ENCODE measurements at places on chromosomes 16 and 17.

GRCh38 chr16:48523415-48524204, 86.4 kb downstream of the N4BP1 start:
- no peak for DNase-seq

GRCh38 chr16:66376577-66377305, 10.2 kb downstream of the CDH5 start:
- no peak for DNase-seq

GRCh38 chr16:23557779-23558702, 514 bp downstream of the UBFD1 start:
- peak; percentile 8 for DNase-seq

DNA sequence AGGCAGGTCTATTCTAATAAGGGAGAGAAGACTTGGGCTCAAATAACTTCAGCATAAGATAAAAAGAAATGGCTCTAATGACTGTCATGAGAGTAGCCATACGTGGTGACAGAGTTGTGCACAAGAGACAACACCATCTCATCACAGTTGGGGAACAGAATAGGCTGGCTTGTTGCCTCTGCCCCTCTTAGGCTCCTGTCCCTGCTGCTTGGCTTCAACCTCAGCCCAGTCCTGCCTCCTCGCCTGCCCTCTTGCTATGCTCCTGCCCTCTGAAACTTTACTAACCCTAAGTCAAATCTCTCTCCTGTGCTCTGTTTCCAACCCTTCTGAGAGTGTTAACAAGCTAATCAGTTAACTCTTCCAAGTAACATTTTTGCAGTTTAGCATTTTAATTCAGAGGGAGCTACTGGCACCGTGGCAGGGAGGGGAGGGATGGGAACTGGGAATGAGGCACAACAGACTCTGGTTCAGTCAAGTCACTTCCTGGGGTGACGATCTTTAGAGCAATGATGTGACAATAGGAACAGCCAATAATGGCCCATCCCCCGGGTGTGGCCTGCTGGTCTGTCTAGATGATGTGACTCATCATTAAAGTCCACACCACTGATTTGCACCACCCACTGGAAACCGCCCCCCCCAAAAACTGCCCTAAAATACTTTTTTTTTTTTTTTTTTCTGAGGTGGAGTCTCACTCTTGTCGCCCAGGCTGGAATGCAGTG, 35.5 kb downstream of the DNAH17 start:
- no peak for DNase-seq

- DNase-seq = no peak
Observed at GRCh38 chr16:9665851-9666271, 516.4 kb downstream of the GRIN2A start.

GRCh38 chr16:30533748-30534367, 800 bp downstream of the ZNF747 start:
- DNase-seq = peak; percentile 49

GRCh38 chr17:63954402-63955063, 18.2 kb downstream of the SCN4A start:
- DNase-seq = peak; percentile 28

GRCh38 chr16:1691276-1691675, 13.2 kb downstream of the JPT2 start:
- DNase-seq = no peak

GRCh38 chr17:42578282-42578869, 847 bp upstream of the PSMC3IP start:
- peak; percentile 80 for DNase-seq

- peak; percentile 72 for DNase-seq
Observed at GRCh38 chr17:46212634-46213435, 19.6 kb upstream of the KANSL1 start.

DNA sequence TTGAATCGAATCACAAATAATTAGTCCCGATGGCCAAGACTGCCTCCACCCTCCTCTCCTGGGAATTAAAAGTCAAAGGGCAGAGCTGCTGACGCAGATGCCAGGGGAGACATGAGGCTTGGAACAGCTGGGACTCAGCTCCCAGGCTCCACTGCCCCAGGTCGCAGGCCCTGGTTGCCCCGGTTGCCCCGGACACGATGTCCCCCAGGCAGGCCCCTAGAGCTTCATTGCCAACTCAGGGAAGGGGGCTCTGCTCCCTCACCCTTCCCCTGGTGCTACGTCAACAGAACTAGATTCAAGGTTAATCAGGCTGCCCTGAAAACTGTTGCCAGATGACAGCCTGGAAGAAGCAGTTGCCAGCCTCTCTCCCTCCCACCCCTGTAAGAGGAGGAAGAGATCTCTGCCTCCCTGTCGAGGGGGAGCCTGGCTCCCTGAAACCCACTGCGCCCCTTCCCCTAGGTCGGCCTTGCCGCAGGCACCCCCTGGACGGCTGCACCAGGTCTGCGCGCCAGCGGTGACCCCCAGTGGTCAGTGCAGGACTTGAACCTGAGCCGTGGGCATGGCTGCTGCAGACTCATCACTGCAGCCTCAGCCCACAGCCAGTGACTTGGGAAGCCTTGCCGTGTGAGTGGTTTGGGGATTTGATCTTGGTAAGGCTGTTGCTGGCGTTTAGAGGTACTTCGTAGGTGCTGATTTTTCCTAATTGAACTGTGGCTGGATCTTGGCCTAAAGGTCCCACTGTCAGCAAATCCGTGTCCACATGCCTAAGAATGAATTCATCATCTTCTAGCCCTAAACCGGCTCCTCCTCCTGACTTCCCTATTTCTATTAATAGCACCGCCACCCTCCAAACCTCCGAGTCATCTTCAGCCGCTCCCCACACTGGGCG, 84.1 kb upstream of the TOB1 start:
- peak; percentile 69 for DNase-seq

- DNase-seq = no peak
Observed at GRCh38 chr17:64139542-64139941, 9.6 kb upstream of the ERN1 start.

DNA sequence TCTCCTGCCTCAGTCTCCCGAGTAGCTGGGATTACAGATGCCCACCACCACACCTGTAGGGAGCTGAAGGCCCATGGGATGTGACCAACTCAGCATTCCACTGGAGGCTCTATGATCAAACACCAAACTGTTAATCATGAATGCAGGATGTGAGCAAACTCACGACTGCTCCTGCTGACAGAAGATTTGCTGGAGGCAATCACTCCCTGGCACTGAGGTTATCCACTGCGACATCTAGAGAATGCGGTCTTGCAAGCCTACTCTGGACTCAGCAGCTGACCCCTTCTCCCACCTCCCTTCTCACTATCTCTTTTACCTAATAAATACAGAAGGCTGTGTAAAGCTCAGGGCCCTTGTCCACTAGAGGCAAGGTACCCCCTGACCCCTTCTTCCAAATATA, 4.9 kb downstream of the TEX14 start:
- no peak for DNase-seq

- DNase-seq = no peak
Observed at GRCh38 chr17:4818276-4818675, 11.3 kb downstream of the PLD2 start.

DNA sequence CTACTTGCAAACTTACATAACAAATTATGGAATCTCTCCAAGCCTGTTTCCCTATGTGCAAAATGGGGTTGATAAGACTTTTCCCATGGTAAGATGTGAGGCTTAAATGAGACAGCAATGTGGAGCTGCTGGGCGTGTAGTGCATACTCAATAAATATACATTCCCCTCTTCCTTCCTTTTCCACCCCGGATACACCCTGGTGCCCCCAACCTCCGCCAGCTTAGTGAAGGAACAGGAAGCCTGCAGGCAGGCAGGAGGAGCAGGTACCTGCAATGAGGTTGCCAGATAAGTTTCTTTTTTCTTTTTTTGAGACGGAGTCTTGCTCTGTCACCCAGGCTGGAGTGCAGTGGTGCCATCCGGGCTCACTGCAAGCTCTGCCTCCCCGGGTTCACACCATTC, 14.9 kb downstream of the C17orf50 start:
- DNase-seq = no peak

- no peak for DNase-seq
Observed at GRCh38 chr17:17073030-17073564, 30.8 kb downstream of the MPRIP start.

DNA sequence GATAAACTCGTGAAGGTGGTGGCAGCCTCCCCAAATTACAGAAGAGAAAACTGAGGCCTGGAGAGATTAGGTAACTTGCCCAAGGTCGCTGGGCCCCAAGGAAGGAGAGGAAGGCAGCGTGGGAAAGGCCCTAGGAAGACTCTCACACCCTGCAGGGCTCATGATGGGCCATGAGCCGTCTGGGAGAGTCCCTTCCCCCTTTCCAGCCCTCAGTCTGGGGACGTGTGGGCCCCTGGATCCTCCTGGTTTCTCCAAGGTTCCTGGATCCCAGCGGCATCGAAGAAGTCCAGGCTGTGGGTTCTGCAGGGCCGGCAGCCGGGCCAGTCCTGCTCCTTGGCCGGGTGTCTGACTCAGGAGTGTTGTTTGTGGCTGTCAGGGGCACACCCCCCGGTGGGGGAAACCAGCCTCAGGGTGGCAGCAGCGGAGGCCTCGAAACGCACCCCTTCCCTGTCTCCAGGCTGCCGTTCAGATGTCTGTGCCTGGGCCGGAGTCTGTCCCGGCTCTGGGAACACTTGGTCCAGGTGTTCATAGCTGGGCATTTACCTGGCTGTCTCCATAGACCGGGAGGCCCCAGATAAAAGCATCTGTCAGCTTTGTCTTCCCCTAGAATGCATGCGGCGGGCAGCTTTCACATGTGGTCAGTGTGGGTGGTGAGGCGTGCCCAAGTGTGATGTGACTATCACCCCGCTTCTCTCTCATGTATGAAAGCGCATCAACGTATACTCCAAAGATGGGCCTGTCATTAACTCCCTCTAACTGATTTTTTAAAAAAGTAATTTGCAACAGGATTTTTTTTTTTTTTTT, 3.7 kb upstream of the RAP1GAP2 start:
- peak; percentile 54 for DNase-seq

GRCh38 chr17:1022278-1023024, 25.5 kb downstream of the TIMM22 start:
- no peak for DNase-seq

DNA sequence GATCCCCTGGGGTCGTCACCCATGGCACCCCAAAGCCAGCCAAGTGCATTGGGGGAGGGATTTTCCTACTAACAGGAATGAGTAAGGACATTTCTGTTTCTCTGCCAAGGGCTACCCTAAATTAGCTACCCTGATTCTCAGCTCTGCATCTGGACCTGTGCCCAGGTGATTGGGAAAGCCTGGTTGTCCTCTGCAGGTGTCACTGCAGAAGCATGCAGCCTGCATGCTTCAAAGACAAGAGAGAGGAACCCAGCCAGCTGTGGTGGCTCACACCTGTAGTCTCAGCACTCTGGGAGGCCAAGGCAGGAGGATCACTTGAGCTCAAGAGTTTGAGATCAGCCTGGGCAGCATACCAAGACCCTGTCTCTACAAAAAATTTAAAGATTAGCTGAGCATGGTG, 19.6 kb downstream of the BEAN1 start:
- DNase-seq = no peak

GRCh38 chr16:14564323-14564722, 65.7 kb downstream of the PARN start:
- DNase-seq = no peak

Measured in activated CD4-positive, alpha-beta T cell treated with anti-CD3 and anti-CD28 coated beads, Interleukin-10, Interleukin-2, amounts not matched to agents 100 ng/mL and 50 ng/mL, durations not matched to agents 16 hours and 8 hours (primary cell).